Glutamatergic neuron (in vitro differentiated cells): ENCODE measurements at places on chromosomes 2 and 18. TPM values are rescaled to one million over a fixed set of nuclear protein-coding genes. Genes with fewer than 3 reads are reported as not detected.

DNA sequence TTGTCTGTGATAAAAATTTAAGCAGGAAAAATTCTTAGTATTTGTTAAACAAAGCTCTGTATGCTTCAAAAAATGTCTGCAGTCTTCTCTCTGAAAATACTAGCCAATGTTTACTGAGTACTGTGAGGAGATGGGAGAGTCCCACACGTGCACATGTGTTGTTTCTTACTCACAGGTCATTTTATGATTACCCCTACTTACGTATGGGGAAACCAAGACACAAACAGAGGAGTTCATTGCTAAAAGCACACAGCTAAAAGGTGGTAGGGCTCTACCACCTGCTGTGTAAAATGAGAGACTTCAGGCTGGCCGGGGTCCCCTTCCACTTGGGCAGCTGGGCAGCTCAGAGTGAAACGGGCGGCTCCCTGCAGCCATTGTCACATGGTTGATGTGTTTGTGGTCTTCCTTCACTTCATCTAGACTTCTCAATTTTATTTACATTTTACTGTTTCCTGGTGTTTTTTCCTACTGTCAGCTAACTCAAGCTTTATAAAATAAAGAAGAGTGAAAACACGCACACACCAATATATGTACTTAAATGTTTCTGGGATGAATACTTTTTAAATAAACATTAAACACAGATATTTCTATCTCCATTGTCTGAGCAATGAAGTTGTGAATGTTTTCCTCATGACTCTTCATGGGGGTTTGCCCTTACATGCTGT lies 71.2 kb downstream of the MBP start:
- DNase-seq = no peak

- DNase-seq = peak; percentile 93
Measured at GRCh38 chr2:85327822-85328617, at the start of gene TGOLN2. TGOLN2 (minus strand) TSS chr2:85327989; CDS start chr2:85327962, 27 bp downstream.

- DNase-seq = no peak
Measured at GRCh38 chr2:108184419-108184818, 55.3 kb upstream of the SULT1C3 start.

- DNase-seq = no peak
Measured at GRCh38 chr2:223460774-223461211, 141.4 kb downstream of the SCG2 start.

GRCh38 chr2:187775651-187776050 lies 221.4 kb upstream of the TFPI start:
- no peak for DNase-seq

DNA sequence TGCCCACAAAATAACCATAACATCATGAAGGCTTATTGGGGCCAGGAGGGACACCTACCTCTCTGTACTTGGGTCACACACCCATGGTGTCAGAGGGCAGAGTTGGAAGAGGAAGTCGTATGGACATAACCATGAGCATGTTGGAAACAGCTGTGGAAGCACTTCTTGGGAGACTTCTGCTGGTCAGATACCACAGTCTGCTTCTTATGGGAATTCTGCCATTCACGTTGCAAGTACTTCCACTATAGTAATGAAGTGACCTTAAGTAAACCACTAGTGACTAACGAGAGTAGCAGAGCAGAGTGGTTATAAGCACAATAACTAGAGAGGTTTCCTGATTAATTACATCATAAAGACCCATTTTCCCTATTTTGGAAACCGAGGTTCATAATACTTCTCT lies 61.1 kb upstream of the TFPI start:
- DNase-seq = no peak

GRCh38 chr2:149572102-149572953 lies 15.2 kb downstream of the MMADHC start:
- DNase-seq = no peak

GRCh38 chr2:7683196-7683595 lies 766.0 kb downstream of the RNF144A start:
- DNase-seq = no peak

SERPINB13 gene
- total RNA-seq = not detected

DNA sequence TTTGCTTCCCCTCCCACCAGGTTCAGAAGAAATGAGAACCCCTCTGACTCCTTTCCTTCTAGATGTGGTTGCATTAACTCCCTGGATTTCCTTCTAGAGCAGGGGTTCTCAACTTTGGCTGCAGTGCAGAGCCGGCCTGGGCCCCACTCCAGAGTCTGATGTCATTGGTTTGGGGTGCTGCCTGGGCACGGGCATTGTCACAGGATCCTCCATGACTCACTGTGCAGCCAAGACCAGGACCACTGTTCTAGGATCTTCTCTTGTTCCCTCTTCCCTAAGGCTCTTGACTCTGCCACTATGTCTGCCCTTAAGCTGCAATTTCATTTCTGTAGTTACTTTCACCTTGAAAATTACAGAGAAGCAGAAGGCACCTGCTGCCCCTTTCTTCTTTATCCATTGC lies 31.8 kb downstream of the TBC1D8 start:
- DNase-seq = no peak

GRCh38 chr18:5890331-5891183 lies 4.8 kb downstream of the TMEM200C start:
- peak; percentile 81 for DNase-seq

CPS1 gene
- 31.1 TPM for total RNA-seq

HOXD12 gene
- not detected for total RNA-seq

GRCh38 chr2:55123851-55124269 lies 73.6 kb upstream of the RTN4 start:
- DNase-seq = no peak

CHRNG gene
- 3.5 TPM for total RNA-seq

DNA sequence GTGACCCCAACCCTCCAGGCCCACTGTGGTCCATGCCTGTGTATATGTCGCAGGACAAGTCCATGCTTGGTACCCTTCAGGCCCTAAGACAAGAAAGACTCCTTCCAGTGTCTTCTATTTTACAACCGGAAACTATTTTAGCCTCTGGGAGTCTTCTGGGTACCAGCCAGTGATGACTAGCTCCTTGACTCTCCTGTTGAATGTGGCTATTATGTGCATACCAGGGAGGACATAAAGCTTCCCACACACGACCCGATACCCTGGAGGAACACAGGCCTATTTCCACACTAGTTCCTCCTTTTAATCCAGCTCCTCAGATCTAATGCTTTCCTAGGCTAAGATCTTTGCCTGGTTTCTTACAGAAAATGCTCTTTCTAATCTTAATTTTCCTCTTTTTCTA lies 178.1 kb downstream of the NCKAP5 start:
- DNase-seq = no peak

DNA sequence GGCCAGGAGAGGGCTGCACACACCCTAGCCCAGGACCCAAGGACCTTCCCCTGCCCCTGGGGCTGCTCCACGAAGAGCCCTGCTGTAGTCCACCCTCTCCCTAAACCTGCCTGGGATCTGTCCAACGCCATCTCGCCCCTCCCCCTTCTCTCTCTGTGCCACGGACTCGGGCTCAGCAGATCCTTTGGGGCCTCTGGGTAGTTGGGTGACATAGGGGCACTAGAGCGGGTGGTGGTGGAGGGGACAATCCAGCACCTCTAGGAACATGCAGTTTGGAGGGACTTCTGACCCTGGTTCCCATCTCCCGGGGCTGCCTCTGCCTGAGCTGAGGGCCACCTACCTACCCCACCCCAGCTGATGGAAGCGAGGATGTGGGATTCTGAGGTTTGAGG lies 7.3 kb upstream of the CRYBA2 start:
- DNase-seq = no peak

FLACC1 gene
- 1.2 TPM for total RNA-seq

GRCh38 chr18:23982155-23983079 lies 32.1 kb upstream of the TTC39C start:
- DNase-seq = peak; percentile 56

- DNase-seq = no peak
Measured at GRCh38 chr2:68423966-68424650, 43.0 kb downstream of the FBXO48 start.
